ENCODE measurements at places on chromosomes 7 and 10. TPM values are rescaled to one million over a fixed set of nuclear protein-coding genes. Genes with fewer than 3 reads are reported as not detected.

DNA sequence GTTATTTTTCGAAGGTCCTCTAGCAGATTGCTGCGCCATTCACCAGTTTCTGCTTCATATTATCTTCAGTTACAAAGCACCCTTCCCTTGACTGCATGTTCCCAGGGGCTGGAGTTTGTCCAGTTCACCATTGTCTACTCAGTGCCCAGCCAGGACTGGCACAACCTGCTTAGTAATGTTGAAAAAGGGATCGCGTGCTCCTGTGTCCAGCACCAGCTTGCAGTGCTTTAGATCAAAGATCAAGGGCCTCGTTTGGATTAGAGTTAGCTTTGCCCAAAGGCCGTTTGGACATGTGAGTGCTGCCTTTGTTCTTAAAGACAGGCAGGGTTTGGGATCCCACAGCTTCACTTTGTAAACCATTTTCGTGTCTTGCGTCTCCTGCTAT is 867 bp downstream of the ATP6V0E2 start:
- DNase-seq, result no peak

DNA sequence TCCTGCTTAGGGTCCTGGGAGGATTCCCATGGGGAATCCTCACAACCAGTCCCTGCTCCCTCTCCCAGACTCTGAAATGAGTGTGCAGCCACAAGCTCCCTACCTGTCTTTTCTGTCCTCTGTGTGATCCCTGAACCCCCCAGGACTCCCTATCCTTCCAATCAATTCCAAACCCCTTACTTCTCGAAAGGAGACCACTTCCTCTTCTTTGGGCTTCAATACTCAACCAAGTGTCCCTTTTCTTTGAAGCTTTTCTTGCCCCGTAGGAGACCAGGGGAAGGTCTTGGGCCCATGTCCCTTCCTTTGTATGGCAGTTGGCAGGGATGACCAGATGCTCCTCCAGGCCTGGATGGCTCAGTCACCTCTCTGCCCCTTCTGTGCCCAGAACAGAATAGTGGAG is 1.7 kb downstream of the AEBP1 start:
- no peak for DNase-seq

DNA sequence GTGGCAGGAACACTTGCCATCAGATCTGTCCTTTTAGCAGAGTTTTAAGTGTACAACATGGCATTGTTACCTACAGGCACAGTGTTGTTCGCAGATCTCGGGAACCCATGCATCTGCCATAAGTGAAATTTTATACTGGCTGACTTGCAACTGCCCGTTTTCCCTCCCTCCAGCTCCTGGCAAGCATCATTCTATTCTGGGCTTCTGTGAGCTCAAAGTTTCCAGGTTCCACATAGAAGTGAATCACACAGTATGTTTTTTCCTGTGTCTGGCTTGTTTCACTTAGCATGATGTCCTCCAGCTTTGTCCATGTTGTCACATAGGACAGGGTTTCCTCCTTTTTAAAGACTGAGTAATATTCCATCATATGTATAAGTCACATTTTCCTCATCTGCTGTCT is 56.6 kb downstream of the C10orf143 start:
- no peak for DNase-seq

DNA sequence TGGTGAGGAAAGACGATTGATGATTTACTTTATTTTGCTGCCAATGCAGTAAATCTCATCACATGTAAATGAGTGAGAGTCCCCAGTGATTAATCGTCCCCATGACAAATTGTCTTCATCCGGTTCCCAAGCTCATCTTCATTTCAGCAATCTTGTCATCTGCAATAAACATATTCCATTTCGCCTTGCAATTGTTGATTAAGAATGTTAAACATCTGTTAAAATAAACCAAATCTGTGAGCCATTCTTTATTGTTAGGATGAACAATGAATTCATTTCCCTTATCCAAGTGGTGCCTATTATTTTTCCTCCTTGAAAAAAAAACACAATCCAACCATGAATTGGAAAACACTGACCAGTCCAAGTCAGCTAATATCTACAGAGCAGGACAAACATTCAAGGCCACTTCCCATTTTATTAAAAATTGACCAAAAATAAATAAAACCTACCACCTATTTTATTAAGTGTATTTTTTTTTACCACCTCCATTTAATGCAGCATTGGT is 36.5 kb downstream of the NPS start:
- DNase-seq, result no peak

DNA sequence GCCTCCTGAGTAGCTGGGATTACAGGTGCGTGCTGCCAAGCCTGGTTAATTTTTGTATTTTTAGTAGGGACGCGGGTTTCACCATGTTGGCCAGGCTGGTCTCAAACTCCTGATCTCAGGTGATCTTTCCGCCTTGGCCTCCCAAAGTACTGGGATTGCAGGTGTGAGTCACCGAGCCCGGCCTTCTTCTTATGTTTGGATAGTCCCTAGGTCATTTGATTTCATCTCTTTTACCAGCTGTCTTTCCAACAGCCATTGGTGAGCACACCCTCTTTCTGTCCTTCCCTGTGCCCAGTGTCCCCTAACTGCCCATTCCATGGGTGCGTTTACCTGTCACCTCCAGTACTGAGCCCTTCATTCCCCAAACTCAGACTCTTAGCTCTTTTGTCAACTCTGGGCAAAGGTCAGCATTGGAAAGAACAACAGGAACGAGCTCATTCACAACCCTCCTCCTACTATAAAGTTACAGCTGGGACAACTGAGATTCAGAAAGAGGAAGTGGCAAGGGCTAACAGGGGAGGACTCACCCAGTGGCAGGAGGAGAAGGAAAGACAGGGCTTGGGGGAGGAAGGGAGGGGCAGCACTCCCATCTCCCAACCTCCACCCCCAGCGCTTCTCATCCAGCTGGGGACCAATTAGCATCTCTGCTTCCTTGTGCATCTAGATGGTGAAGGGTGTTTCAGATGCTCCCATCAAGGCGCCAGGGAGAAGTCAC is 5.6 kb downstream of the SSC4D start:
- DNase-seq, result no peak

DNA sequence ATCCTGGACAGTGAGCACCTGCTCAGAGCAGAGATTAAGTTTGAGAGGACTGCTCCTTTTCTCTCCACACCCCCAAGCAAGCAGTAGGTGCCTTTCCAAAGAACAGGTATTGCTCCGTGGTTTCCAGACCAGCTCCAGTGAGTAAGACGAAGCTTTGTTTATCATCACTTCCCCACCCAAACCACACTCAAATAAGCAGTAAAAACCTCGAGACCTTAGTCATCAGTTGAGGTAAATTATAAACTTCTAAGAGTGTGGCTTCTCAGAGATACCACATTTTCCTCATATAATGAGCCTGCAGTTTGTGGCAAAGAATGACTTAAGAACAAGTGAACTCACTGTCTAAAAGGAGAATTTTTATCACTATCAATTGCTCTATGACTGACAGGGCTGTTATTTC is 50.0 kb upstream of the GRB10 start:
- peak; percentile 7 for DNase-seq

DNA sequence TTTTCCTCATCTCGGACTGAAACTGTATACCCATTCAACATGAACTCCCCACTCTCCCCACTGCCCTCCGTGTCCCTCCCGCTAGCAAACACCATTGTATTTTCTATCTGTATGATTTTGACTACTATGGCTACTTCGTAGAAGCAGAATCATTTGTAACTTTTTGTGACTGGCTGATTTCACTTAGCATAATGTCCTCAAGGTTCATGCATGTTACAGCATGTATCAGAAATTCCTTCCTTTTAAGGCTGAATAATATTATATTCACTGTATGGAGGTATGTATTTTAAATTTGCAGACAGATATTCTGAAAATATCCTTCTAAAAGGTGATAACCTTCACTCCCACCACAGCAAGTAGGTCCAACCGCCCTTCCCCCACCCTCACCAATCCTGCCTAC is 42.9 kb upstream of the MMD2 start:
- DNase-seq, result no peak

- DNase-seq, result no peak
Measured at GRCh38 chr7:157550300-157551275, 213.8 kb downstream of the DNAJB6 start.

DNA sequence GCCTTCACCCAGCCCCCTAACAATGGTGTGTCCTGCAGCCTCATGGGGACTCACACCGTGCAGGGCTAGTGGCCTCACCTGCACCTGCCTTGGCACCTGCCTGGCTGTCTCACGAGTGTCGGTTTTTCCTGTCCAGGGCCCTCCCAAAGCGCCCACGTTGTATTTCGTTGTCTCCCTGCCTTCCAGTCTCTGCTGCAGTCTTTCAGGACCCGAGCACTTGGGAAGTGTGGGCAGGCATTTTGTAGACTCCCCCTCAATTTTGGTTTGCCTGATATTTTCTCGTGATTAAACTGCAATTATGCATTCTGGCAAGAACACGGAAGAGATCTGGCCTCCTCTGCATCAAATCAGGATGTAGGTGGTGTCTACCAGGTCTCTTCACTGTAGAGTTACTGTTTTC is 17.9 kb downstream of the BNIP3 start:
- DNase-seq, result no peak

HOXA2 gene
- not detected for total RNA-seq

DNA sequence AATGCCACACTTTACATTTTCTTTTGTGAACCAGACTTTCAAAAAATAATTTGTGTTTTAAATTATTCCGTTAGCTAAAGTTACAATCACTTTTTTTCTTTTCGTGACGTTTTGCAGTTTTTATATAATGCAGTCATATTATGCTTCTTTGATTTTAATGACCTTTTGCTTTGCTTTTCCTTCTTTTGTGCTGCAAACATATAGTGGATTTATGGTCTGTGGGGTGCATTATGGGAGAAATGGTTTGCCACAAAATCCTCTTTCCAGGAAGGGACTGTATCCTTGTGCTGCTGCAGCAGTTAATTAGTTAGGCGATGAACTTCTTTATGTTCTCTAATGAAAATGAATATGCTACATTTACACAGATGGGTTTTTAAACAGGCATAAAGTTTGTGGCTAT is 117.4 kb downstream of the MAPK8 start:
- no peak for DNase-seq

- DNase-seq, result no peak
Measured at GRCh38 chr10:12712293-12712983, 289.1 kb downstream of the CCDC3 start.

IL2RA gene
- total RNA-seq, result 220 TPM

DNA sequence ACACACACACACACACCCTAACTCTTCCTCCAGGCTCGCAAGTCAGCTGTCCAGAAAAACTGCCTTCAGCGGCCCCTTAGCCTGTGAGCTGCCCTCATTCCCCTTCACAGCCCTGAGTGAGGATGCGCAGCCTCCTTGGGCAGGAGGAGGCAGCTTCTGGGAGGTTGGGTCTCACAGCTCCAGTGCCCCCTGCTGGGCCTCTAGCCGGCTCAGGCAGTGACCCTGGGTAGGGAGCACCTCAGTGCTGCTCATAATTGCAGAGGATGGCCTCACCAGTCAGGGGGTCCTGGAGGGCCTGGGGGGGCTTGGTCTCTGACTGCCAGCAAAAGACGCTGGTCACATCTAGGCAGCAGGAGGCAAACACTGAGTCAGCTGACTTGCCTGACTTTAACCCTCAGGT is 43.7 kb downstream of the ZNF273 start:
- DNase-seq, result no peak

GRCh38 chr10:26437637-26438461 is at the start of gene APBB1IP:
Gene APBB1IP (plus strand): TSS chr10:26438341. CDS start chr10:26492327, 53,986 bp downstream.
- peak; percentile 46 for DNase-seq

- no peak for DNase-seq
Measured at GRCh38 chr7:132622081-132622480, 45.8 kb upstream of the PLXNA4 start.

DNA sequence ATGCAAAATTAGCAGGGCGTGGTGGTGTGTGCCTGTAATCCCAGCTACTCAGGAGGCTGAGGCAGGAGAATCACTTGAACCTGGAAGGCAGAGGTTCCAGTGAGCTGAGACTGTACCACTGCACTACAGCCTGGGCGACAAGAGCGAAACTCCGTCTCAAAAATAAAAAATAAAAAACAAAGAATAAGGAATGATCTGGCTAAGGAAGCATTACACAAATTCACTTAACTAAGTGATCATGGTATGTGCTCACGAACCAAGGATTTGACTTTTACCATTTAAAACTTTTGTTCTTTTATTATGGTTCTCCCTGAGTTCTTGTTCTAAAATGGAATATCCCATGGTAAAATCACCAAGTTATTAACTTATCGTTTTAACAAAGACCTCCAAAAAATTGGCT is 71.2 kb downstream of the SIRT1 start:
- no peak for DNase-seq

DNA sequence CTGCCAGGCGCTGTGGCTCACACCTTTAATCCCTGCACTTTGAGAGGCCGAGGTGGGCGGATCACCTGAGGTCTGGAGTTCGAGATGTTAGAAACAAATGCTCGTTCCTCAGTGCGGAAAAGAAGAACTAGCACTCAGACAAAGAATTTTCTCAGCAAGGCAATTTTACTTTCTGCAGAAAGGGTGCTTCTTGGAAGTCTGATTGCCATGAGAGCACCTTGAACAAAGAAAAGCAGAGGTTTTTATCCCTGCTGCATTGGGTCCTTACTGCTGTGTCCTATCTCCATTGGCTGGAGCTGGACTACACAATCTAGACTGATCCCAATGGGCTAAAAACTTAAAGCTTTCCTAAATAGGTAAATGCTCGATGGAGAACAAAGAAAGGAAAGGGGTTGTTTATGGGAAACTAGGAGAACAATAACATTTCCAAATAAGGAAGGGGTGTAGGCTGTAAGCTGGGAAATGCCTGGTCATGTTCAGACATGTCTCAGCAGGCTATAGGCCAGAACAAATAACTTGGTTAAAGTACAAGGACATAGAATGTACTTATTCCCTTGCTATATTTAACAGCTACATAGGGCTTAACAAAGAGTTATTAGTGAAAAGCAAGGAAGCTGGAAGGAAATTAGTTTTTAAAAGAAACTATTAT is 26.1 kb upstream of the ACTR3B start:
- DNase-seq, result no peak

GRCh38 chr7:12291870-12292269 is 80.8 kb downstream of the TMEM106B start:
- DNase-seq, result no peak

HABP2 gene
- total RNA-seq, result not detected

MACC1 gene
- total RNA-seq, result 1.0 TPM

DNA sequence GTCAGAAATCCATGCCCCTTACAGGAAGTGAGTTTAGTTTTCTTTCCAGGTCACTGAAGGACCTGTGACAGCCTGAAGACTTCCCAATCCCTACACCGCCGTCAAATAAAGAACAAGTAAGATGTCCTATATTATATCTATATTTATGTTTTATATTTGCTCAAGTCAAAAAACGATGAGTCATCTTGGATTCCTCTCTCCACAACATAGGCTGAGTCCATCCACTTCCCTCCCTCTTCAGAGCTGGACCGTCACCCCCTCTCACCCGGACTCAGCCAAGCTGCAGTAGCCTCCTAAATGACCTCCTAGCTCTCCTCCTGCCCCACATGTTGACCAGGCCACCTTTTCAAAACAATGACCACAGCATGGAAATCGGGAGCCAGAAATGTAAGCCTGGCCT is 53.5 kb downstream of the GLI3 start:
- no peak for DNase-seq

All from CD4-positive, CD25-positive, alpha-beta regulatory T cell (primary cell).